ENCODE measurements at places on chromosomes 1 and 21.

DNA sequence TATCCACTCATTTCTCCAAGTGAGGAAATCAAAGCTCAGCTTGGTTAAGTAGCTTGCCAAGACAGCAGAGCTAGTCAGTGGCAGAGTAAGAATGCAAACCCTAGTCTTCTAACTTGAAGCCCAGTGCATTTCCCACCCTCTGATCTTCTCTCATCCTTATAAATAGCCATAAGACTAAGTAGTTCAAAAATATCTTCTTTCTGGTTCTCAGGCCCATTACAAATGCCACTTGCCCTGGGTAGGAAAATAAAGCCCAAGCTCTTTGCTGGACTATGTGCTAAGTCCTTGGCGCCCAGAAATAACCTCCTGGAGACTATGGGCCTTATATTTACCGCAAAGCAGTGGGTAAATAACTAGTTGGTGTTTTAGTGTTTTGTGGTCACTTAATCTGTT, 505.8 kb downstream of the PLPP3 start:
- no peak for DNase-seq

- no peak for DNase-seq
Measured at GRCh38 chr21:44421901-44422840, 33.1 kb upstream of the LRRC3 start.

- DNase-seq, result no peak
Measured at GRCh38 chr1:203592156-203592555, 34.5 kb upstream of the ATP2B4 start.

- peak; percentile 4 for DNase-seq
Measured at GRCh38 chr1:236759252-236759859, 35.7 kb upstream of the MTR start.

GRCh38 chr1:89739013-89739843, 81.6 kb upstream of the LRRC8D start:
- DNase-seq, result no peak

- no peak for DNase-seq
Measured at GRCh38 chr1:170662561-170663403, 1.1 kb upstream of the PRRX1 start.

DNA sequence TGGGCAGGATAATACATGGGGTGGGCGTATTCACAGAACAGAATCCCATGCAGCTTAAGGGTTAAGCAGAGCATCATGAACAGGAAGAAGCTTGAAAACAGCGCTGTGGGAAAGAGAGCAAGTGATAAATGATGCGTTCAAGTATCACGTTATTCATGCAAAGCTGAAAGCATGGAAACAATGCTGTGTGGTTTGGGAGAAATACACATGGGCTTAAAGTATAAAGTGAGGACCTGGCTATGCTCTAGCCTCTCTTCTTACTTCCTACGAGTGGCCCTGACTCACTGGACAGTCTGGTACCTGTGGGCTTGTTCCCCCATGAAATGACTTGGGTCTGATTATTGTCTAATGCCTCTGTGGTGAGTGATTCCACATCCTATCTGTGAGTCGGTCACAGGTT, 25.7 kb downstream of the TMPRSS2 start:
- no peak for DNase-seq

- DNase-seq, result no peak
Measured at GRCh38 chr1:165494949-165495857, 48.6 kb upstream of the LRRC52 start.

DNA sequence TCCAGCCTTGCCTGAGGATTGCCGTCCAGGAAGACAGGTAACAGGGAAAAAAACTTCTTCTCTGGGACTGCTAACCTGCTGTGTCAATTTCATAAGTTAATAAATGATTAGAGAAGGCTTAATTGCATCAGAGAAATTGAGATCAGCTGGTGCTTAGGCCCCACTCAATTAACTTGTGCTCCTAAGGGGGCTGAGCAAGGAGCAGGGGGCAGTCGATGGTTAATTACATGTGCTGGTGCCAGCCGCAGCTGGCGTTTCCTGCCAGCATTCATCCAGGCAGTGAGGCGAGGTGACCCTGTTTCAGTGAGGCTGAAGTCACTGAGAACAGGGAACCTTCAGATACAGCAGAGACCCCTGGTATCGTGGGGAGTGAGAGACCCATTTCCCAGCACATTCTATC, 60.0 kb downstream of the FAM163A start:
- no peak for DNase-seq

GRCh38 chr1:89465201-89465600, 59.4 kb upstream of the LRRC8B start:
- DNase-seq, result no peak

GRCh38 chr1:243432136-243432535, 176.3 kb downstream of the SDCCAG8 start:
- DNase-seq, result no peak

GRCh38 chr1:39098546-39099250, 72.5 kb downstream of the NDUFS5 start:
- peak; percentile 69 for DNase-seq

DNA sequence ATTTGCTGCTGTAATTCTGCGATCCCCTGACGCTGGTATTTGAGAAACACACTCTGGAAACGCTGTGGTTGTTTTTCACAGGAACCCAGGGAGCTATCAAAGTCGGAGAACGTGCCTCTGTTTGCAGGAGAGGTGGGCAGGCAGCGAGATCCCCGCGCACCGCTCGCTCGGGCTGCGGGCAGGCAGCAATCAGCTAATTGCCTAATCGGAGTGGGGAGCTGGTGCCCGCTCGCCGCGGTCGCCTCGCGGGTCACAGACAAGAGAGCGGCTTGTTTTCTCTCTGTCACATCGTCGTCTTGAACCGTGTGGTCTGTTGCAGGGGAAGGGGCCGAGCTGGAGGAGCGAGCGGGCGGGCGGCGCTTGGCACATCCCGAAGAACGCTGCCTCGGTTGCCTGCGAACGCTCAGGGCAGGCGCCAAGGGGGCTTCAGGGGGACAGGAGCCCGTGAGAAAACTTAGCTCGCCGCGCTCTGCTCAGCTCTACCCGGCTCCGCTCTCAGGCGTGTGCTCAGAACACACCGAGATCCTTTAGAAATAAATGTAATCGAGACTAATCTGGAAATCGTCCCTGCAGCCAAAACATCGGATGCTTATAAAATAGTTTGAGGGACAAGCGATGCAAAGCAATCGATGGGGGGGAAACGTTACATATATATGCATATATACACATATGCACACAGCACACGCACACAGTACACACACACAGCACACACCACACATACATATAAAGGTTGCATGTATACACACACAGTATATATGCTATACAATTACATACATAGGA, 93.6 kb upstream of the SMYD2 start:
- DNase-seq, result no peak

DNA sequence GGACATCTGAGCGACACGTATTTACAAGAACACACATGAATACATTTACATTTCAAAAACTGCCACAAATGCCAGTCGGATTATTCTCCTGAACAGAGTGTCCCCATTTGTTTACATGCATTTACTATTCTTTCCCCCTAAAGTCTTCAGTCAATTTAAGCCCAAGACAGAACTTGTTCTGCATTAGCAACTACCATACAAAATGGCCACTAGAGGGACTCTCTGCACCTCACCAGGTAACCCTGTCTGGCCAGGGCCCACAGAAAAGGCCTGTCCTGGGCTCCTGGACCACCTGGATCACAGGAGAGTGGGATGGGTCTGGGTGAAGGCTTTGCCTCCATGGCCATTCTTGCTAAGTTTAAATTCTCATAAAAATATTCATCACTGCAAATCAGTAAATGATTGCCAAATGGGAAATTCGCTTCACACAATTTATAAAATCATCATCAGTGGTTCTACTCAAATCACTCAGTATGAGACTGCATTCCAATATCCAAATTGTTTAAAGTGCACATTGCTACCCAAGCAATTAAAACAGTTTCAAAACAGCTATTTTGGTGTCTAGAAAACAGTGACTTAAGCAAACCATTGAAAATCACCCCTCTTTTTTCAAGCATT, 12.5 kb upstream of the GUCA2A start:
- DNase-seq, result no peak

- no peak for DNase-seq
Measured at GRCh38 chr21:44930543-44930981, 9.3 kb upstream of the SLX9 start.

GRCh38 chr1:34066166-34066565, 98.9 kb downstream of the CSMD2 start:
- no peak for DNase-seq

- no peak for DNase-seq
Measured at GRCh38 chr1:108117945-108118902, 81.9 kb downstream of the SLC25A24 start.

DNA sequence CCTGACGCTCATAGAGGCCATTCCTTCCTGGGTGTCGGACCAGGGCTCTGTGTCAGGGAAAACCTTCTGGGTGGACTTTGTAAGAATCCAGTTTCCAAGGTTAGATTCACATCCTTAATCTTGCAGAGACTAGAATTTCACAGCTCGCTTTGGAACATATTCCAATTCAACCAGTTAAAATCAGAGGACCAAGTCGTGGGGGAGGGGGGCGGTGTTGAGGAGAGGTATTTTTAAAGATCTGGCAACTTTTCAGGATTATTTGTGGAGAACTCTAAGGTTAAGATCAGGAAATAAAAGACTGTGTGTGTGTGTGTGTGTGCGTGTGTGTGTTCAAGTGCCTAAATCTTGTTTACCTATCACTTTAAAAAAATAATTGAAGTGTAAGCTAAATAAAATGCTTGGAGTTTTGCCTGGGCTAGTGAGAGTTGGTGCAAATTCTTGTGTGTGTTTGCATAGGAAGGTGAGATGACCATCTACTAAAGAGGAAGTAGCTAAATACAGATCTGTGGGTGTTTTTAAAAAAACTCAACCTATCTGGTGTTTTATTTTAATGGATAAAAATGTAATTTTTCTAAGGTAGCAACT, 21.8 kb downstream of the TENT5C start:
- DNase-seq, result no peak

DNA sequence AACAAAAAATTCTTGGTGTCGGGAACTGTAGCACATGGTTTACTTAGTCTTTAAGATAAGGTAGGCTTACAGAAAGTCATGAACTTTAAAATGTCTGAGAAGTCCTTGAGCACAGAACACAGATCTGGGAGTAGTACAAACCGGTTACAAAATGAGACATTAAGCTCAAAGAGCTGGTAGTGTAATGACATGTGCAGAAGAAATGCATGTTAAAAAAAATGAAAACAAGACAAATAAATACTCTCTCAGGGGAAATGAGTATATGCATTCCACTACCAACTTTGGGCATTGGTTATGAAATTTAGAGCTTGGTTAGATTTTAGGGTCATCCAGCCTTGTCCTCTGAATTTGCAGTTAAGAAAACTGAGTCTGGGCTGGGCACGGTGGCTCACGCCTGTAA, 91.5 kb upstream of the F3 start:
- no peak for DNase-seq

- DNase-seq, result no peak
Measured at GRCh38 chr1:173502104-173502503, 25.0 kb downstream of the PRDX6 start.

DNA sequence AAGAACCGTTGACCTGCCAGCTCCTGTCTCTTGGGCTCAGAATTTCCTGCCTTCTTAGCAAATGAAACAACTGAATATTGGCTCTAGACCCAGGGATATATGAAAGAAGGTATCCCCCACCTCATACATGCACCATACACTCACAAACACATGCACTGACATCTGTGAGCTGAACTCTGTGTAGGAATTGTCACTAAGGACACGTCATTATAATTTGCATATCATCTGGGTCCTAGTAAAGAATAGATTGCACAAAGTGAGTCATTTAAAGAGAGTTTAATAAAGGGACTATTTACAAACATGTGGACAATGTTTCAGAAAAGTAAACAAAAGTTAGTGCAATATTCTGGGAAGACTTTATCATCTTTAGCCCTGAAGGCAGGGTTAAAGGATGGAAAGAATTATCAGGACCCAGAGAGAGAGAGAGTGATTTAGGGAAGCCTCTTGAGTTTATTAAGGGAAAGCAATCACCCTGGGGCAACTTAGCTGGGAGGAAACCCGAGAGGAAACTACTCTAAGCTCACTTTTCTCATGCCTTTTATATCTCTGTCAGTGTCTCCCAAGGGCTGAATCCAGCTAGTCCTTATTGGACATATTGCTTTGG, 74.1 kb upstream of the PLA2G4A start:
- DNase-seq, result no peak

- peak; percentile 53 for DNase-seq
Measured at GRCh38 chr1:975896-976683, 5.8 kb downstream of the PERM1 start.

GRCh38 chr1:110976089-110976488, 12.4 kb upstream of the LRIF1 start:
- no peak for DNase-seq

- DNase-seq, result no peak
Measured at GRCh38 chr1:93541045-93541444, 93.1 kb downstream of the FNBP1L start.

- DNase-seq, result no peak
Measured at GRCh38 chr1:228349701-228350171, 56.9 kb downstream of the TRIM11 start.

GRCh38 chr1:161720956-161721737, at the start of gene FCRLB:
Gene FCRLB, plus strand, starts transcription at chr1:161721544. Its CDS starts 1,129 bp downstream, at chr1:161722673.
- DNase-seq, result no peak

DNA sequence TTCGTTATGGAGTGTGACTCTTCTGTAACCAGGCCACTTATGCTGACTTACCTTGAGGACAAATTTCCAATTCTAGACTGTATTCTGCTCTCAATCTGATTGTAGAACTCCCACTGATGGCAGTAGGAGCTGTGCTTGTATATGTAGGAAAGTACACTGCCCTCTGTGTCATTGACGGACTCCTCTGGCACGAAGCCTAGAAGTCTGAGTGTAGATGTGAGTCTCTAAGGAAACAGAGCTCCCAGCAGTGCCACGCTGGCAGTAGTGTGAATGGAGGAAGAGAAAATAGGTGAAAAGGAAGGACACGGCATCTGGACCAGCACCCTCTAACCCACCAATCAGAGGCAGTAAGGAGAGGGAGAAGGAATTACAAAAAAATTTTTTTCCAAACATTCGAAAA, 130.4 kb upstream of the ADGRL2 start:
- peak; percentile 75 for DNase-seq

DNA sequence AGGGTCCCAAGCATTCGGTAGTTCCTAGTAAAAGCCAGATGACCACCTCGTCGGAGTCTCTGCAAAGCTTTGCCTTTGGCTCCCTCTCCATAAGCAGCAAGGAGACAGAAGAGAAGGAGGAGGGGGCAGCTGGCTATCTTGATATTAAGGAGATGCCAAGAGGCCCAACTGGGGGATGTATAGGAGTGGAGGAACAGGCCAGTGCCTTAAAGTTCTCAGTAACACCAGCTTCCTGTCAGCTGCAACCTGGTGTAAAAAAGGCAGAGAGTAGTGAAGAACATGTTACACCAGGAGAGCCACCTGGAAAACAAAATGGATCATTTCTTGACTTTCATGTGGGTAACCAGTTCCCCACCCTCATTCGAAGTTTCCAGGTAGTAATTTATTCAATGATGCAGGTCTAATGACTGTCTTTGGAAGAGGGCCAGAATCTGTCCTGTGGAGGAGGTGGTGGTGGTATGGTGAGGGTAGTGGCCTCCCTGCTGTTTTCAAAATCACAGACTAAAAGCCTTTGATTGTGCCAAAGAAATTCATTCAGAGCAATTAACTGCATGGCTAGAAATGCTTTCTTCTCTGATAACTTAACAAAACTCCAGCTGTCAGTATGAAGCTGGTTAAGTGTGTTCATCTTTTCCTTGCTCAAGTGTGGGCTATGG, 27.3 kb downstream of the TMEM200B start:
- DNase-seq, result no peak

All from large intestine (tissue), 12 donors.